GM23338 (cell line): ENCODE measurements at places on chromosomes 3 and 15. TPM values are rescaled to one million over a fixed set of nuclear protein-coding genes. Genes with fewer than 3 reads are reported as not detected.

DNA sequence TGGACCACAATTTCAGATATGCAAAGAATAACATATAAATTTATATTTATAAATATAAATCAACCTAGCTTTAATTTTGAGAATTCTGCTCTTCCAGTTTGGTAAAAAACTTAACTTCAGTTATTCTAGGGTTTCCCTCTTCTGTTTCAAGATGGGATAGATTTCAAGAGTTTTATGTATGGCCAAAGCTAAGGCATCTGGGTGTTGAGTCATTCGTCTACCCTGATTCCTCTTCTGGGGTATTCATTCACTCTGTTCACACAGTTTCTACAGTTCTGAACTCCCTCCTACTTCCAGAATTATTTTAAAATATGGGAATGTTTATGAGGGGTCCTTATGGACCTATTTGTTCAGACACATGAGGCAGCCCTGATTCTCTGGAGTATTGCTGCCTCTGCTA is 4.2 kb upstream of the FGF7 start:
- no peak for DNase-seq

AHSG gene
- 0.10 TPM in 1 of 2 replicates, not detected in the other for total RNA-seq

DNA sequence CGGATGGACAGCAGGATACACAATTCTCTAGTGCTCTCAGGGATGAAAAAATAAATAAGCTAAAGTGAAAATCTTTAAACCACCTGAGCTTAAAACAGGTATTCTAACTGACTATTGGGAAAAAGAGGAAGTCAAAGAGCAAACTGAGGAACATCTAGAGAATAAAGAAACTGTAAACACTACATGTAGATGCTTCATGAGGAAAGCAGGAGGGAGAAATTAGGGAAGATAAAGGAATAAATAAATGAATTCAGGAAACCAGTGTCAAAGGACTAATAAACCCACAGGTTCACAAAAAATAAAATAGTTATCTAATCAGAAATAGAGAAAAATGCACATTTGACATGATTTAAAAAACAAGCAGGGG is 525 bp upstream of the MCCC1 start:
- DNase-seq, result no peak

DNA sequence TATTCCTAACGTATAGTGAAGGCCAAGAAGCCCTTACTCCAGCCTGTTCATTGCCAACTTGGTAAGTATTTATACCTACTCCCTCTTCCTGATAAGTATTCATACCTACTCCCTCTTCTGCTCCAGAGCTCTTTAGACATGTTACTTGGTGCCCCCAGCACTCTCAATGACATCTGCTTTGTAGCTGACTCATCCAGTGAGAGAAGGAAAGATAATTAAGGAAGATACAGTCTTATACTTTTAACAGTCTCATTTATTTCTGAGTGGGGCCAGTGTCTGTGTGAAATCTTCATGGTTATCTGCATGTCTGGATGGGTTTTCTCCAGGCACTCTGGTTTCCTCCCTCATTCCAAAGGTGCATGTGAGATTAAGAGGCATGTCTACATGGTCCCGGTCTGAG is 698.7 kb downstream of the FHIT start:
- DNase-seq, result no peak

- DNase-seq, result no peak
These were observed 7.7 kb upstream of the SYN2 start for GRCh38 chr3:11996480-11996879.

DNA sequence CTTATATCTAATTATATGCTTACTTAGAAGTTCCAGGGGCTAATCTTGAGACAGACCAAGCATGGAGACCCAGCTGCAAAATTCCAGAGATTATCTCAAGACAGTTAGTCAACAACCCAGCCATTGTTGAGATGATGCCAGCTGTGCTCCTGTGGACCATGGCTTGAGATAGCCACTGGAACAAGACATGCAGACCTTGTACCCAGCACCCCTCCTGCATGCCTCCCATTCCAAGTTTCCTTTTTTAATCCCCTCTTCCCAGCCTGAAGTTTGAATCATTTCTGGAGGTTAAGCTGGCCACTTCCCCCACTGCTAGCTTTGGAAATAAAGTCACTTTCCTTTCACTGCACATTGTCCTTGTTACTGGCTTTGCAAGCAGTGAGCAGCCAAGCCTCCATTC is 53.8 kb downstream of the IMPG2 start:
- DNase-seq, result no peak

TERC gene
- total RNA-seq, result 206 and 432 TPM in 2 replicates

GRCh38 chr3:50340448-50341329 is at the start of gene RASSF1:
RASSF1 (minus strand) TSS chr3:50340836; CDS start chr3:50340805, 31 bp downstream.
- peak; percentile 76 for DNase-seq

- DNase-seq, result no peak
These were observed 77.0 kb upstream of the RBMS3 start for GRCh38 chr3:29203851-29204250.

DNA sequence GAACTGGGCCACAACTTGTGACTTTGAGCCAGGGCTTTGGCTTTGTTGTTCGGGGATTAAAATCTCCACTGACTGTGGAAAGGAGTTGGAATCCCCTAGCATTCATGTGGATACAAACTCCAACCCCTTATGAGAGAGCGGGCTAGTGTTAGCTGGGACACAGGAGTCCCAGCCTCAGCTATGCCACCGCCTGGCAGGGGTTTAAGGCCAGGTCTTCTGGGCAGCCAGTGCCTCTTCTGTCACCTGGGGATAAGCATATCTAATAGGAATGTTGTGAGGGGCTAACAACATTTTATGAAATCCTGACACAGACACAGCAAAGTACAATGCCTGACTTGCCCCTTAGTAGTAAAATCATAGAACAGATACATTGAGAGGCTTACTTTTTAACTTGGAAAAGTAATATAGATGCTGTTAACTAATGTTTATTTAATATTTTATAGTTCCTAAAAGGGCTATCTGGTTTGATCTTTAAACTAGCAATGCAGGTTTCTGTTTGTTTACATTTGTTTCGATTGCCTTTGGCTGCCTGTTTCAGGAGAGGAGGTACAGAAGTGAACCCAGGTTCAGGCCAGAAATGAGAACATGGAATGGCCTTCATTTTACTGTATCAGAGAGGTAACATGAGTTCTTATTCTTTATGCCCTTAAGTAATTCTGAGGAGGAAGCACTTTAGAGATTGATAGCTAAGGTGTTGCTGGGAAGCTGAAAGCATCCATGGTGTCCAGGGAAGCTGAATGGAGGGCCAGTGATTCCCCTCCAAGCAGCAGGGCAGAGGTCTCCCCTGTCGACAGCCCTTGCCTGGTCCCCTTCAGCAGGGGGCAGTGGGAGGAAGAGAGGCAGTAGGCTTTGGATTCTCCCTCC is 8.7 kb downstream of the GPR160 start:
- DNase-seq, result no peak

LRRC31 gene
- not detected in 2 replicates for total RNA-seq

FBXO40 gene
- total RNA-seq, result 0.03 and 0.23 TPM in 2 replicates

- DNase-seq, result no peak
These were observed 12.3 kb upstream of the CLDN16 start for GRCh38 chr3:190375671-190376070.

DNA sequence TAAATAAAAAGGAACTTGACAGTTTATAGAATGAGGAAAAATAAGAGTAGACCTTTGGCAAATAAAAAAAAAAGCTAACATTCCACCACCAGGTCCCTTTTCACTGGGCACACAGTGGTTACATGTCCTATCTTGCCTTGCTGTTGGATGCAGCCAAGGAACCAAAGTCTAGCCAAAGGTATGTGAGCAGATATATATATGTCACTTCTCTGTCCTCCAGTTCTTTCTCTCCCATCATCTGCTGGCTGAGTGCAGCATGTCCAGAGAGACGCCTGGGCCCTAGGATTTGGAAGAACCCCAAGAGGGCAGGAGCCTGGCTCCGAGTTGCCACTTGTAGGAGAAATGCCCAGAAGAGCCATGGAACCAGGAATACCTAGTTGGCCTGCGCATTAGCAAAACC is 104.7 kb downstream of the SERPINI1 start:
- DNase-seq, result no peak

RPUSD2 gene
- 23.3 and 25.5 TPM in 2 replicates for total RNA-seq

DNA sequence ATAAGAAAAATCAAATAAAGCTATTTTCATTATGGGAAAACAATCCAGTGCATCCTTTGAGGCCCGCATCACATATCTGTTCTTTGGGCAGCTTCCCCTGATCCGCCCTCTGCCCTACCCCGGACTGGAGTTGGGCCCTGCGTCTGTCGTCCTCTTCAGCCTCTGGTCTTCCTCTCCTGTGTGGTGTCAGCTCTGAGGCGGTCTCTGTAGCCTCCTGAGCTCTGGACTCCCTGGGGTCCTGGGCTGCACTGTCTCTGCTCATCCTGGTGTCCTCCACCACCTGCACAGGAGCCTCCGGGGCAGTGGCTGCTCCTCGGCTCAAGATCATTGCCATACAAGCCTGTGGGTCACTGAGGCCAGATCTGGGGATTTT is 7.4 kb upstream of the SNX22 start:
- DNase-seq, result no peak

DNA sequence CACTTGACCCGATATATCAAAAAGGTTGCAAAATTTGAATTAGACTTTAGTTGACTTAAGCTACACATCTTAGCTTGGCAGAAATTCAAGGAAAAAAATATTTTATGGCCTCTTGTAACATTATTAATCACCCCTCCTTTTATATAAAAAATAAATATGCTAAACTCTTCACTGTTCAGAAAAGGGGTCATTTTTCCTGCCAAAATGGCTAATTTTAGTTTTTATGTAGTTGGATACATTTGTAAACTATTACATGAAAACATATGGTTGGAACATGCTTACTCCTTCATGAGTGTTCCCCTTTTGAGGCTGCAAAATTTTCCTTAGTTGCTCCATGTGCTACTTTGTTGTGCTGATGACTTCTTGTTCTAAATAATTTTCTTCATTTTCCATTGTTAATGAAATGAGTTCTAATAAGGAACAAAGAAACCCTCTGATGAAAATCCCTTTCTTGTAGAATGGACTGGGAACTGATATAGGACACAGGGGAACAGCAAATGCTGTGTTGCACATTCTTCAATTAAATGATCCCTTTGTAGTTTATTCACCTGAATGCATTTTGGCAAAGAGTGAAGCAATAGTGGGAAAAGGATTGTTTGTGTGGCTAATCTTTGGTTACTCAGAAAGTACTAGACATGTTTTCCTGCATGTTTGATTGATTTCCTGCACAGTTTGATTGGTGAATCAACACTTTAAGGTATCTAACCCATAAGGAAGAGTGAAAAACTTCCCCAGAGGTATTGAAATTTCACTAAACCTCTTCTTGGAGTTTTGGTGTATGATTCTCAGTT is 349.3 kb downstream of the TIGIT start:
- DNase-seq, result no peak

DNA sequence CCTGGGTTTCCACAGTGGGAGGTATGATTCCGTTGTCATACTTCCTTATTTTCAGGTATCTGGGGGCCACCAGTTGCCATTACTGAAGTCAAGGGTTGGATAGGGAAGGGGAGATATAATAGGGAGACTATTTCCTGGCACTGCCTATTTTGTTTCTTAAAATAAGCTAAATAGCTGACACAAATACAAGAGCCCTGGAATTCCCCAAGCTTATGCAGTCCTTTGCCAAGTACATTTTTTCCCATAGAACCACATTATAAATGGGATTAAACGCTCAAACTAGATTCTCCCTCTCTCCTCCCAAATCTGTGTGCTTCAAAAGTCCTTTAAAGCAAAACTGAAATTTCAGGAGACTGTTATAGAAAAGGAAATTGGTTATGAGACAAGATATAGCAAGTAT is 68.7 kb downstream of the AP4E1 start:
- no peak for DNase-seq

DNA sequence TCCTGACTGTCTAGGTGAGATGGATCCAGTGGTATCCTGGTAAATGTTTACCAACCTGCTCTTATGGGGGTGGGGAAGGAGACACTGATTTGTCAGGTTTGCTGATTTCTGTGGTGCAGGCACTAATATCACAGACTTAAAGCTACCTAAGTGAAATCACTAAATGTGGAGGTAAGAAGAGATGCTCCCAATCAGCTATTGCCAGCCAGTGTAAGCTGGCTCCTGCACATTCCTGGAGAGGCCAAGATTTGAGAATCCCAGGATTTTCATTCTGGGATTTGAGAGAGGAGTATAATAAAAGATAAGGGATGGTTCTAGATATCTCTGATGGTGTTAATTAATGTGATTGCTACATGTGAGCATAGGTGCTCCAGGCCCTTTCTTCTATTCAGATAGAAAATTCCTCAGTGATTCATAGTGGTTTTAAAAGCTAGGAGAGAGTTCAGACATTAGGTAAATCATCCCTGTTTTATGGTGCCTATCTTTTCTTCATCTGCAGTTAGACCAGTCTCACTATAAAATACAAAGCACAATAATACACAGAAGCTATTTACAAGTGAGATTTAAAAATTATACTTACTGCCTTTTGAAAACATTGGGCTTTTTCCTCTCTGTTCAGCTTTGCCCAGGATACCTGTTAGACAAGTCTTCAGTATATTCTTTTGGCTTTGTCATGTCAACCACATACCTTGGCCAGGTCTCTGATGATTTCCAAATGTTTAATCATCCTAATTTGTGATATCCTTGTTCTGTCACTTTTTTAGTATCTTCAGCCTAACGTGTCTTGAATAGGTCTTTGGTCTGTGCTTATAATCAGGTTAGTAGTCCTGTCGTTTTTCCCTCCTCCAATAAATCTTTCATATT is 90.9 kb downstream of the MBNL1 start:
- no peak for DNase-seq

AGBL1 gene
- 0.03 TPM in 1 of 2 replicates, not detected in the other for total RNA-seq

CD96 gene
- total RNA-seq, result not detected in 2 replicates

ZNF860 gene
- 12.4 and 14.7 TPM in 2 replicates for total RNA-seq

DNA sequence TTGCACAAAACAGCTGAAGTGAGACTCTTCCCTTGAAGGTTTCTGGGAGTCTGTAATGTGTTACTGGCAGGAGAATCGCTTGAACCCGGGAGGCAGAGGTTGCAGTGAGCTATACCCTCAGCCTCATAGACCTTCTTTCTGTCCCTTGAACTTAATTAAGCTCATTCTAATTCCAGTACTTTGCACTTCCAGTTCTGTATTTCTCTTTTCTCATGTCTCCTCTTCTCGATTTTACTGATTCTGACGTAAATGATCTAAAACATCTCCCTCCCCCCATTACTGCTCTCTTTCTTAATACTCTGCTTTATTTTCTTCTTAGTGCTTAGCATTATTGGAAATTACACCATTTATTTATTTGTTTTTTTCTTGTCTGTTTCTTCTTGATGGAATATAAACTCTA is 165.4 kb upstream of the P2RY1 start:
- DNase-seq, result no peak

MUSTN1 gene
- total RNA-seq, result 1.4 TPM in 1 of 2 replicates, not detected in the other

KBTBD12 gene
- total RNA-seq, result 0.23 and 0.69 TPM in 2 replicates

TMEM40 gene
- 0.14 TPM in 1 of 2 replicates, not detected in the other for total RNA-seq

DNA sequence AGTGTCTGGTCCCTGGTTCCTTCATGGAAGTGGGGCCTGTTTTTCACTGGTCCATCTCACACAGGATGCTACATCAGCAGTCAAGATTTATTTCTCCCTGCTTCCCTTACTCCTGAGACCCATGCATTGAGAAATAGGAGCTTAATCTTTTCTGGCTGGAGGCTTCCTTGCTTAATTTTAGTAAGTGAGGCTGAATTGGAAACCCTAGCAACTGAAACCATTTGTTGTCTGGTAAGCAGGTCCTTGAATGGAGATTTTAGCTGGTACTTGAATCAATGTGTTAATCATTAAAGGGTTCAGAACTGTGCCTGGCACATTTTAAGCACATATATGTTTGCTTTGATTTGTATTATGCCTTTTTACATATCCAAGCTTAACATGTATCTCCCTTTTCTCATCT is 20.2 kb upstream of the MEF2A start:
- DNase-seq, result no peak
